RKO (cell line): ENCODE measurements at places on chromosomes 3 and 15.

DNA sequence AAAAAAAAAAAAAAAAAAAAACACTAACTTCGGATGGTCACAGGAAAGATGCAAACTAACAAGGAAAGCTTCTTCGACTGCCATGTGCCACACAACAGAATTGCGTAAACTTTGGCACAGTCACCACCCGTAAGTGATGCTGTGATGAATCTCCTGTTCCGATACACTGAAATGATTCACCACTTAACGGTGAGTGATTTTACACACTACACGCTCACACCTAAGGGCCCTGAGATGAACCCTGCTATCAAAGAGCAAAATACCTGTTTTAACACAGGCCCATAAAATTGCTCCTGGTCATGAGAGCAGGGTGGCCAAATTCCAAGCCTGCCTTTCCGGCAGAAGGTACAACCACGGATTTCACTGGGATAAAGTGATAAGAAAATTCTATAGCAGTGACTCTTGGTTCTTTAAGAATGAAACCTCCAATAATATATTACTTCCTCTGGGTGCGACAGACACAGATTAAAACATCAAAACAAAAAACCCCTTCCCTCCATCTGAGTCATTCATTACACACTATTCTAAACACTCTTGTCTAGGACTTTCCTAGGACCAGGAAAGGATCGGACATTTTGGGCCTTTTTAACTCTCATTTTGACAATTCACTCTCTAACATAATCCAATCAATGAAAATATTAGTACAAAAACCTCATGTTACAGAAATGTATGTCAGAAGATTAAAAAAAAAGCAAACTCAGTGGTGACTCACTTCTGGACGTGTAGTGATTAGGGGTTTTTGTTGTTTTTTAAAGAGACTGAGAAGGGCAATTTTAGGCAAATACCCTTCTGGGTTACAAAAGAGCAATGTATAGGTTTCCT lies 28.3 kb downstream of the LRIG1 start:
- DNase-seq: peak; percentile 78

DNA sequence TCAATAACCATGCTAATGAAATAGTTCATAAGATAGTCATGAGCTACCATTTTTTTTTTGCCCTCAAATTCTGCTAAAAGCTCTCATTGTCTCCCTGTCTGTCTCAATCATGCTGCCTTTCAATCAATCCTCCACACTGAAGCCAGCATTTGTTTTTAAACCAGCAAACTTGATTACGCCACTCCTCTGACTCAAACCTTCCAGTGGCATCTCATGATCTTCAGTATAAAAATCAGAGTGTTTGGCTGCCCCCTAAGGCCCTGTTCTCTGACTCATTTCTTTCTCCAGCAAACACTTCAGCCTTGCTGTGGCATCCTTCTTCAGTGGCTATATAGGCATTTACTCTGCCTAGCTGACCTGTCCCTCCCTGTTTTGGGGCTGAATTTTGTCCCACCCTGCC lies 36.0 kb upstream of the EOMES start:
- DNase-seq: peak; percentile 52

DNA sequence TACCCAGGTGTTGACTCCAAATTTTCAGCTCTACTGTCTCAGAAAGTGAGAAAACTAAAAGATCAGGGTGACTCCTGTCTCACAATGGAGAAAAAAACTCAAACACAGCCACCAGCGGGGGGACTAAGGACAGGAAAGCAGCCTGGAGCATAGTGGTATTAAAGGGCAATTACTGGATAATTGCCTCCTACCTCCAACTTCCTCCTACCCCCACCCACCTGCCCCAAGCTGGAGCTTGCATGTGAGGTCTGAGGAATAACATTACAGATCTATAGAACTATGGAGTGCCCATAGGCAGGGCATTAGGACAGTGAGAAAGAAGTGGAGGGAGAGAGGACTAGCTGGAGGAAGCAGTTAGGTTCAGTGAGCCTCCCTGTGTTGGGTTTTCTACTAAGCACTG lies 2.7 kb upstream of the PCCB start:
- no peak for DNase-seq

DNA sequence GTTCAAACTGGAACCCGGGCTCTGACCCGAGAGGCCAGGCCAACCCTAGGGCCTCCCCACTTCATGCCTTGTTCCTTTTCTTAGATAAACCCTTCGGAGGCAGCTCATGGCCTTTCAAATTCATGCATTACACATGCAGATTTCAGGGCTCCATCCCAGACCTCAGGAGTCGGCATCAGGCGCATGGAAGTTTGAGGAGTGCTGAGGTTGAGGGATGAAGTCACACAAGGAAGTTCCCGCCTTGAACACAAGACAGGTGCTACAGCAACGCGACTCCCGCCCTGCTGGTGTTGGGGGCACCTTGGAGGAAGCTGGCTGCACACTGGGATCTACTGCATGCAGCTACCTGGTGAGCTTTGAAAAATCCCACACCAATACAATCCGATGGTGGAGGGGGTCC lies 245.2 kb upstream of the LYSMD4 start:
- no peak for DNase-seq

DNA sequence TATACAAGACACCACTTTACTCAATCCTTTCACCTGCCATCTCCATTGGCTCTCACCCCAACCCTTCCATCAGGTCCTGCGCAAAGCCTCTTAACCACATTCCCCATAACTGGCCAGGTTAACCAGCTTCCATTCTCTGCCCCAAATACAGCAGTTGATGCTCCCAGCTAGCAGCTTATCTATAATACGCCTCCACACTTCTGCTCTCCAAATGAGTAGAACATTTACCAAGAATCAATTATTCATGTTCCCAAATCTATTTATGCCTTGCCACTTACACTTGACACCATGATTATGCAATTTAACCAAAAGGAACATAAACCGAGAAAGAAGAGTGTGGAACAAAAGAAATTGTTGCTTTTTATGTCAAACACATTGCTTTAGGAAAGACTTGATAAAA lies 103.7 kb upstream of the TPM1 start:
- no peak for DNase-seq

GRCh38 chr3:44903751-44904150 lies 29.3 kb downstream of the TGM4 start:
- no peak for DNase-seq
